Cardiac septum (tissue), 1 donor: ENCODE measurements at places on chromosomes 7 and 10. TPM values are rescaled to one million over a fixed set of nuclear protein-coding genes. Genes with fewer than 3 reads are reported as not detected.

DNA sequence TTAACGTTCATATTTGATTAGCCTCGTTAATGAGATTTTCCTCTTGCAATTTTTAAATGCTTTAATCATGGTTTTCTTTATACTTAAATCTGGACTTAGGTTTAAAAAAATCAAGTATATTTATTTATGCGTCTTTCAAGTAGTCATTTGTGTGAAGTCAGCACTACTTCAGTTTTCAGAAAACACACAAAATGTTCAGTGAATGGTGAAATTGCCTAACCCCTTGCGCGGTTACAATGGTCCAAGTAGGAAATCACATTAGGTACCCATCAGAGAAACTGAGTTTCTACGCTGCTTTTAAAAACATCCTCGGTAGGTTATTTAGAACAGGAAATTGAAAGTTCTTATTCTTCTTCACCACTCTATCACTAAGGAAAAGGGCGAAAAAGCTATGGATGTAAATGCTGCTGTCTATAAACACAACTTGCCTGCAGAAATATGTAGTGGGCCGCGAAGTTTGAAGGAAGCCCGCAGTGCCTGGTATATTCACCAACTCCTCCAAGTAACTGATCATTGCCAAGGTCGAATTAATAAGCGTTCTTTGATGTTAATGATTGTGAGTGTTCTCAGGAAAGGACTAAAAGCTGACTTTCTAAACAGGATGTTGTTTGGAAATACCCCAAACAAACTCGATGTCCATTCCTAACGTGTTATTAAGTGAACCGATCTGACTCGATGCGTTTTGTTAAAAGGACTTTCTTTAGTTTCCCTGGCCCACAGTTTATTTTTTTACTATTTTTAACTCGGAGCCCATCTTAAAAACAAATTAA lies 1.0 kb downstream of the SYPL1 start:
- DNase-seq: no peak

DNA sequence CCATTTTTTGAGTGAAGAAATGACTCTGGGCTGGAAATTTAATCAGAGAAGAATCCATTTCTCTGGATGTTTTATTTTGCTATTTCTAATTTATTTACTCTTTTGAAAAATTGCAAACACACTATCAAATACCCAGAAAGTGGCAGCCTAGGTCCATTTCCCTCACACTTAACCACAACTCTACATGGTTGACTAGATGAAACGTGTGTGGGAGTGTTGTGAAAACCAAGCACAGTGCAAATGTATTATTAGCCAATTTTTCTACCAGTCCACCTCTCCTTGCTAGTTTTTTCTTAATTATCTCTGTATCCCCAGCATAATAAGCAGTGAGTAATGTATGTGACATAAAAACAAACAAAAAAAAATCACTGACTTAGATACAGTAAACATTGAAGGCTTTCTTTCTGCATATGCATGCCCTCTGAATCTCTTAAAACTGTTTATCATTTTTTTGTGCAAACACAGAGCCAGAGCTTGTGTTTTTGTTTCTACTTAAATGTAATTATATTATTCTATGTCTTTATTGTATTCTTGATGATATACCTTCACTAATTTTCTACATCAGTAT lies 30.9 kb downstream of the SCIN start:
- no peak for DNase-seq

- no peak for DNase-seq
Measured at GRCh38 chr10:61452655-61453641, at the start of gene TMEM26. Gene TMEM26, minus strand, starts transcription at chr10:61453381. Its CDS starts 300 bp downstream, at chr10:61453081.

GRCh38 chr7:82615527-82615926 lies 171.9 kb upstream of the CACNA2D1 start:
- DNase-seq: no peak

GRCh38 chr10:33195608-33196376 lies 138.7 kb downstream of the NRP1 start:
- DNase-seq: no peak

- DNase-seq: no peak
Measured at GRCh38 chr10:49768731-49769130, 6.6 kb upstream of the OGDHL start.

DNA sequence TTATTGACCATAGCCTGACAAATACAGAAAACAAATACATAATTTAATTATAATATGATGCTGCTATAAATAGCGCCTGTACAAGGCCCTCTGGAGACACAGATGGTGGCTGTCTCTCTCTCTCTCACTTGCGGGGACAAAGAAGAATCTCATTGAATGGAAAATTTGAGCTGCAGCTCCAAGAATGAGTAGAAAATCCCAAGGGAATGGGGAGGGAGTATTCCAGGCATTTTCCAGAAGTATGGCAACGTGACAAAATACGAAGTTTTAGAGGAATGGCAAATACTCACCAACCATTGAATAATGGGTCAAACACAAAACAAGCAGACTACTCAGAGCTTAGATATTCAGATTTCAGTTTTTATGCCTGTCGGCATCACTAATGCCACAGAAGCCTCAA lies 179.9 kb downstream of the NRP1 start:
- no peak for DNase-seq

DNA sequence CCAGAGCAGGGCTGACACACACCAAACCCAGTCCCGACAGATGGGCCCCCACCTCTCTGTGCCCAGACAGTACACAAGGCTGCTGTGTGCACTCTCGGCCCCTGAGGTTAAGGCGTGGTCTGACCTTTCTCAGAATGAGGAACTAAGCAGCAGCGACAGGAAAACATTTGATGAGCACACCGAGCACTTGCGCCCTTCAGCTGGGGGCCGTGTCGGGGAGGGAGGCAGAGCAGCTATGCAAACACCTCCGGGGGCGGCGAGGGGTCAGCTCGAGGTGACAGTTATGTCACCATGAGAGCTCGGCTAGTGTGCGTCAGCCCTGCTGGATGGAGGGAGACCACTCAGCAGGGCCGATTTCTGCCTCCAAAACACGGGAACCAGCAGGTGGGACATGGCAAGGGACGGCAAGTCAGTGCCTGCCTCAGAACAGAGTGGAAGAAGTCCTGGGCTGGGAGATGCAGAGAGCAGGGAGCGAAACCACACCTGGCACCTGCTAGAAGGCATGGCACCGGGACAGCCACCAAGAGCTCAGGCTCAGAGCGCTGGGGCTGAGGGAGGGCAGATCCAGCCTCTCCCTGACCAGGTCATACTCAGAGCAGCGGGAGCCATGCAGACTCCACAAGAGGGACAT lies 57.4 kb downstream of the CHST15 start:
- peak; percentile 89 for DNase-seq

DNA sequence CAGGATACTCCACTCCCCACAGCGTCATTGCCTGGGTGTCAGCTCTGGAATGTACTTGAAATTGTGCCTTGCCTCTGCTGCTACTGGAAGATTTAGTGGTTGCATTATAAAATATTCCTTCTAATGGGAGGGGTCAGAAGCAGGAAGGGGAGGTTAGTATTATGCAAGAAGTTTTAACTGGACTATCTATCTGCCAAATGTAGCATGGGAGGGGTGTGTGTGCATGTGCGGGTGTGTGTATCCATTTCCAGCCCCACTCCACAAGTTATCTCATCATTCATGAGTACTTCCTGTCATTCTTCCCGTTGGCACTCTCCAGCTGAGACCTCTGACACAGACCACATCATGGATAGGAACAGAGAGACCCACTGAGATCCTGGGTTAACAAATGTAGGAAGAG lies 13.4 kb downstream of the MBL2 start:
- no peak for DNase-seq

GRCh38 chr7:101804967-101805366 lies 12.5 kb upstream of the CUX1 start:
- no peak for DNase-seq

DNA sequence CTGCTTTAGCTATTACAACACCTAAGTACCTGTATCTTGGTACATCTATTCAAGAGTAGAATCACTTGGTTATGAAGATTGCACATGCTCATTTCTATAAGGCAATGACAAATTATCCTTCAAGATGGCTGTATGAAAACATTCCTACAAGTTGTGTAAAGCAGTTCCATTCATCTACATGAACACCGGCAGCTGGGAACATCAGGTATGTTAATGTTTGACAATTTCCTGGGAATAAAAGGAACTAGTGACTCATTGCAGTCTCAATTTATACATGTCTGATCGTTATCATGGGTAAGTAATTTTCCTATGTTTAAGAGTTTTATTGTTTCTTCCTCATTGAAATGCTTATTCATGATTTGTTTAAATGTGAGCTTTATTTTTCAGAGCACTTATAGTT lies 203.2 kb upstream of the SEMA3E start:
- no peak for DNase-seq

DNA sequence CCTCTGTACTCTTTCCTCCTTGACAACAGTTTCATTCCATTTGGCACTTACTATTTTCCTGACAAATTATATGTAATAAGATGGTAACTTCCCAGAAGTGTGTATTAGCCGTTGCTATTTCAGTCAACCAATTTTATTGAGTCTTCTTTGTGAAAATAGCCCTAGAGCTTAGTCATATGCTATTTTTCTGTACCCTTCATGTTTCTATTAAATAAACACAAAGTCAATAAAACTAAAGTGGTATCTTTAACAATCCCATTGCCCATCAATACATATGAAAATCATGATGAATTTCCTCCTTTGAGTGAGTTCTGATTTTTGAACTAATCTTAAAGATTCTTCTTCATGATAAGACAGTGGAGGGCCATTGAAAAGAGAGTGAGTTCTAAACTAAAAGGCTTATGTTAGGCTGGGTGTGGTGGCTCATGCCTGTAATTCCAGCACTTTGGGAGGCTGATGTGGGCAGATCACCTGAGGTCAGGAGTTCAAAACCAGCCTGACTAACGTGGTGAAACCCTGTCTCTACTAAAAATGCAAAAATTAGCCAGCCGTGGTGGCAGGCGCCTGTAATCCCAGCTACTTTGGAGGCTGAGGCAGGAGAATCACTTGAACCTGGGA lies 5.9 kb upstream of the MYPN start:
- DNase-seq: no peak

DRGX gene
- total RNA-seq: not detected

CCDC201 gene
- not detected for total RNA-seq

GUSB gene
- total RNA-seq: 15.8 TPM
